Caco-2 (cell line): ENCODE measurements at places on chromosomes 12 and 14.

DNA sequence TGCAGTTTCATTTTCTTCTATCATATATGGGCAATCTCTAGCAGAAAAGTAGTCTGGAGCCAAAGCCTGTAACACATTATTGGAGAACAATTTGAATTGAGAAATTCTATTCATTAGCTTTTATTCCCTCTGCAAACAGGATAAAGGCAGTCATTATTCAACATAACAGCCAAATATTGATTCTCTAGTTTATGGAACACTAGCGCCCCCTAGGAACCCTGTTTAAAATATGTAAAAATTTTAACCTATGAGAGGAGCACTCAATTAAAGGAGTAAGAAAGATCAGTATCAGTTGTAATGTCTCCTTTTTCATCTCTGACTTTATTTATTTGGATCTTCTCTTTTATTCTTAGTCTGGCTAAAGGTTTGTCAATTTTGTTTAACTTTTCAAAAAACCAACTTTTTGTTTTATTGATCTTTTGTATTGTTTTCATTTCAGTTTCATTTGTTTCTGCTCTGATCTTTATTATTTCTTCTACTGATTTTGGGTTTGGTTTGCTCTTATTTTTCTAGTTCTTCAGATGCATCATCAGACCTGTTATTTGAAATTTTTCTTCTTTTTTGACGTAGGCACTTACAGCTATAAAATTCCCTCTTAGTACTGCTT lies 4.8 kb upstream of the LMNTD1 start:
- peak; percentile 72 for DNase-seq

DNA sequence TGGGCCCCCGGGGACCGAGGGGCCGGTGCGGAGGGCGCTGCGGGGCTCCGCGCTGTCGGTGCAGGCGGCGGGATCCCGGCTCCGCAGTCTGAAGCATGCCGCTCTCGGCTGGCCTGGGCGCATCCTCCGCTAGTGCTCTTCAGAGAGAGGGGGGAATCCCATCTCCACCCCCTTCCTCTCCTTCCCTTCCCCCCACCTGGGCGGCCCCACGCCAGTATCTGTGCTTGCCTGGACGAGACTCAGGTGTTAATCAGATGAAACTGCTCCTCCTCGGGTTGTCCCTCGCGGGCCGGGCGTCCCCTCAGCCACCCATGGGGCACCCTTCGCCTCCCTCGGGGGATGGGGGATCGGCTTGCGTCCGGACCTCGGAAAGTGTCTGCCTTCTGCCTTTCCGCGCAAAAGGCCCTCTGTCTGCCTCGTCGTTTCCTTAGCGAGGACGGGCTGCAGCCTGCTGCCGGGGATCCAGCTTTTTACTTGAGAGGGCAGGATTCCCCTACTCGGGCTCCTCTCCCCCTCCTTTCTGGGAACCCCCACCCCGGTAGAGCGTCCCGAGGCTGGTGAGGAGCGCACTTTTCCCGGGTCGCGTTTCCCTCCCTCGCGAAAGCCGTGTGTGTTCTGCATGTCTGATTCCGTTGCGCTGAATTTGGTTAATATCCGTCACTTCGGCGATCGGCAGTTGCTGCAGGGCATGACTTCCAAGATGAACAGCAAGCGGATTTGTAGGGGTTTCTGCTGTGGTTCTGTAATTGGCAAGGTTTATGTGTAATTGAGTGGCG lies 1.1 kb downstream of the GPHN start:
- peak; percentile 41 for DNase-seq

- peak; percentile 75 for DNase-seq
Measured at GRCh38 chr14:76918782-76919394, 92.7 kb downstream of the LRRC74A start.

GRCh38 chr14:105487449-105487985 lies 831 bp downstream of the CRIP1 start:
- no peak for DNase-seq

- DNase-seq, result no peak
Measured at GRCh38 chr14:50088117-50088515, 28.3 kb downstream of the VCPKMT start.

DNA sequence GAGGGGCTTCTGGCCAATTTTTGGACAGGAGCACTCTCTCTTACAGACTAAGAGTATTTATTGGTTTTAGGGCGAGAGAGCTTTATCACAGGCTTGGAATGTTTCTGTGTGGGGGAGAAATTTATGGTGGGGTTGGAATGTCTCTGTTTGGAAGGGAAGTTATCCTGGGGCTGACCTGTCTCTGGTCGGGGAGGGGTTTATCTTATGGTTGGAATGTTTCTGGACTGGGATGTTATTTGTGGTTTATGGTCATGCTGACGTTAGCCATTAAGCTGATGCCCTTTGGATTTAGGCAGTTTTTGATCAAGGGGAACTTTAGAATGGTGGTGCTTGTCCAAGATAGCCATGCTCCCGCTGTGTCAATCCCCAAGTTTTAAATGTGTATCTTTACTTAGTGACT lies 614.8 kb downstream of the DIO2 start:
- peak; percentile 67 for DNase-seq

GRCh38 chr14:98379830-98380229 lies 892.2 kb downstream of the BCL11B start:
- DNase-seq, result no peak

GRCh38 chr14:104594310-104595046 lies 10.1 kb downstream of the TMEM179 start:
- DNase-seq, result no peak

DNA sequence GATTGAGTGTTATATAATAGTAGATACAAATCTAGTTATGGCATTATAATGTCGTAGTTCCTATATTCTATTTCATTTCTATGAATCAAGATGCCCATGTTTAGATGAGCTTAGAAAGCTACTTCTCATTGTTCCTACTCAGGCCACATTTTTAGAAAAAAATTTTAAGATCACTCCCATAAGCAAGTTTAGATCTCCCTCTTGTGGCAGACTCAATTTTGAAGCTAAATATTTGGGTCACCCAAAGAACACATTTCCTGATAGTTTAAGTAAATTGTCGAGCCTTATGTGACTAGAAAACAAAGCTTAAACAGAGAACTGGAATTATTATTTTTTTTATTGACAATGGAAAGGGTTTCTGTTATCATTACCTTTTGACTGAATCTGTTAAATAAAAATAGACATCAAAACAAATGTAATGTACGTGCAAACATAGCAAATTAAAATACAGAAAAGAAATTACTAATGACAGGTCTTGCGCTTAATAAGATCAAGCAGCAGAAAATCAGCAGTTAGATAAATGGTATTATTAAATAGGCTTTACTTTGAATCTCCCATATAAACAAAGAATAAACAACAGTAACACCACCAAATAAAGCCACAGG lies 180.2 kb downstream of the ACSS3 start:
- no peak for DNase-seq

DNA sequence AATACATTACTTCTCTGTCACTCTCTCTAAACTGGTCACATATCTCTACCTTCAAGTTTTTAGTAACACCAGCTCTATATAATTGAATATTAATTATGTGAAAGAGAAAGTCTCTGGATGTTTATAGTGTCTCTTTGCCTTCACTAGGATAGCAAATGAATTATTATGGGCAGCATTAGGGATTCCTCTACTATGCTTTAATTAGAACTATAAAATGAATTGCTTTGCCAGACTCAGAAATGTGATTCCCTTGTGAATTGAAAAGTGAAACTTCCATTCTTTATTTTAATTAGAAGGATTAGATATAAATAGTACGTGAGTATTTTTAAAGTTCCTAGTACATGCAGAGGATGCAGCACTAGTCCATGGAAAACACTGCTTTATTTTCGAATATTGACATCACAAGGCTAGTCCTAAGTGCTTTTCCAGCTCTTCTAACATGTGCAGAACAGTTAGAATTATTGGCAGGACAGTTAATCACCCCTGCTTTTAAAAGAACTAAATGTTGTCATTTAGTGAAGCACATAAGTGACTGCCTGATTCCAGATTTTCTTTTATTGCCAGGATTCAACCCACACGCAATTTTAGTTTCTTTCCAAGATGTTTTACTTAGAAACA lies 23.0 kb upstream of the REP15 start:
- DNase-seq, result no peak

- DNase-seq, result no peak
Measured at GRCh38 chr12:79250186-79250585, 385.6 kb downstream of the SYT1 start.

GRCh38 chr12:63915105-63915800 lies 70.8 kb downstream of the SRGAP1 start:
- DNase-seq, result no peak

GRCh38 chr12:121576851-121577391 lies 3.9 kb downstream of the KDM2B start:
- no peak for DNase-seq

DNA sequence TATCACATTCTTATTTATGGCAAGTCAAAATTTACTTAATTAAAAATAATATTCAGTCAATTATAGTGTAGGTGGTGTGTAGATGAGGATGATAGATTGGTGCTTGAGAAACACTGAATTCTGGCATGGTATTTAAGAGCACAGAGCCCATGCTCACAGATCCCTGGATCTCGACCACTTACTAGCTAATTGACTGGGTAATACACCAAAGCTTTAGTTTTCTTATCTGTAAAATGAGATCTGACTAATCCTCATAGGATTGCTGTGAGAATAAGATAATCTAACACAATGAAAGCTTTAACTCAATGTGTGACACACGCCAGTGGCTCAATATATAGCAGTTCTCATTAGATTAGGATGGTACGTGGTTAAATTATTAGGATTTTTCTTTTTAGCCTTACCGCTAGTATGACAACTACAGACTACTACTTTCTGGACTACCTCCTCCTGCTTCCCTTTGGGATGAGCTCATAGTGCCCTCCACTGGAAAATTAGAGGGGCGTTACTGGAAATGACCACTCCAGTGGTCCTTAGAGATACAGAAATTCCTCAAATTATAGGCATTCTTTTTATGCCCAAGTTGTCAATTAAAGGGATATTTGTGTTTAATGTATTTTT lies 482.8 kb upstream of the TBX3 start:
- DNase-seq, result no peak

- peak; percentile 13 for DNase-seq
Measured at GRCh38 chr14:57493467-57494181, at the start of gene CCDC198. CCDC198 (minus strand) TSS chr14:57493857; CDS start chr14:57493715, 142 bp downstream.
